ENCODE measurements at places on chromosomes 3 and 15. TPM values are rescaled to one million over a fixed set of nuclear protein-coding genes. Genes with fewer than 3 reads are reported as not detected.

- no peak overlapping the region for H3K4me3 ChIP-seq
- H3K4me1 ChIP-seq = peaks cover 6% of the 10 kb centered on the region
- peaks cover 8% of the 10 kb centered on the region for H3K36me3 ChIP-seq
- DNase-seq = no peak
These were observed 16.9 kb downstream of the THBS1 start for GRCh38 chr15:39597751-39598185.

CA12 gene
- total RNA-seq = 0.29 TPM

- no peak overlapping the region for H3K4me3 ChIP-seq
- no peak for DNase-seq
- no peak overlapping the region for H3K27ac ChIP-seq
- H3K4me1 ChIP-seq = peaks cover 14% of the 10 kb centered on the region
- no peaks in the 10 kb centered on the region for H3K27me3 ChIP-seq
These were observed 7.6 kb downstream of the MAN2A2 start for GRCh38 chr15:90910441-90911301.

- no peak overlapping the region for H3K27ac ChIP-seq
- H3K4me1 ChIP-seq = peaks cover 8% of the 10 kb centered on the region
- H3K36me3 ChIP-seq = no peaks in the 10 kb centered on the region
- peaks cover 8% of the 10 kb centered on the region for H3K27me3 ChIP-seq
These were observed 43.9 kb downstream of the BOC start for GRCh38 chr3:113255100-113255853.

DNA sequence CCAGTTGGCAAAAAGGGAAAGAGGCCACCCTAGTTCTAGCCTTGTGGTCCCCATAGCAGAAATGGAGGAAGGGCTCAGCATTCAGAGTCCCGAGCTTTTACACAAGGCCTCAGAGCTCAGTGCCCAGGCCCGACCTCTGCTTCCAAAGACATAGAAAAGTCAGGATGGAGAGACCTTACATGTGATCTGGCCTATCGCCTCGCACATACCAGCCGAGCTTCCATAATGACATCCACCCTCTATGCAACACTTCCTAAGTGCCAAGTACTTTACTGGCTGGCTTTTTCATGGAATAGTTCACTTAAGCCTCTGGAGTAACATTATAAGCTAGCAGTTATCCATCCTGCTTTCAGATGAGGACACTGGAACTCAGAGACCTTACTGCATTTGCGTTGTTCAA is 275.9 kb downstream of the FAM43A start:
- H3K27ac ChIP-seq = no peak overlapping the region
- no peak for DNase-seq
- H3K36me3 ChIP-seq = no peaks in the 10 kb centered on the region

- peaks cover 27% of the 10 kb centered on the region for H3K4me1 ChIP-seq
- DNase-seq = no peak
- H3K4me3 ChIP-seq = no peak overlapping the region
- H3K27ac ChIP-seq = no peak overlapping the region
These were observed 86.3 kb downstream of the IGF1R start for GRCh38 chr15:98734466-98735199.

DNA sequence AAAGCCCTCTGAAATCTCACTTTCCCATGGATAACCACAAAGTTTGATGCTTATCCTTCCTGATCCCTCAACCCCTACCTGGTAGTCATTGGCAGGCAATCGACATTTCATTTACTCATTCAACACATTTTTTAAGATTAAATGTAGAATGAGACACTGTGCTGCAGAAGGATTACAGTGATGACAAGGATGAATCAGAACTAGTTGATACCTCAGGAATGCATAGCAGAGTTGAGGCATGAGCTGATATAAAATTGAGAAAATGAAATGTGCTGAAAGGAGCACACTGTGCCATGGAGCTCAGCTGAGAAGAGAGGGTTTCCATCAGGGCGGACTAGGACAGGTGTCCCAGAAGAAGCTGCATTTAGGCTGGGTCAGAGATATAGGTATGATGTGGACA is 48.9 kb upstream of the ACTL6A start:
- DNase-seq = no peak
- no peak overlapping the region for H3K27ac ChIP-seq
- H3K36me3 ChIP-seq = no peaks in the 10 kb centered on the region
- H3K4me1 ChIP-seq = no peaks in the 10 kb centered on the region

GRCh38 chr3:95333826-95334225 is 1271.0 kb downstream of the NSUN3 start:
- no peaks in the 10 kb centered on the region for H3K36me3 ChIP-seq
- no peak for DNase-seq
- no peaks in the 10 kb centered on the region for H3K27me3 ChIP-seq
- H3K27ac ChIP-seq = no peak overlapping the region
- H3K4me1 ChIP-seq = no peaks in the 10 kb centered on the region

ATP13A4 gene
- 0.31 TPM for total RNA-seq

GRCh38 chr3:58088501-58088900 is 80.3 kb downstream of the FLNB start:
- no peak for DNase-seq
- H3K36me3 ChIP-seq = peaks cover 7% of the 10 kb centered on the region
- H3K27me3 ChIP-seq = no peaks in the 10 kb centered on the region
- H3K4me3 ChIP-seq = no peak overlapping the region

ITIH1 gene
- total RNA-seq = not detected

GRCh38 chr3:148309390-148310035 is 388.2 kb upstream of the AGTR1 start:
- H3K36me3 ChIP-seq = no peaks in the 10 kb centered on the region
- H3K27ac ChIP-seq = no peak overlapping the region
- no peaks in the 10 kb centered on the region for H3K4me1 ChIP-seq
- H3K4me3 ChIP-seq = no peak overlapping the region
- no peak for DNase-seq
- peaks cover 3% of the 10 kb centered on the region for H3K27me3 ChIP-seq

DNA sequence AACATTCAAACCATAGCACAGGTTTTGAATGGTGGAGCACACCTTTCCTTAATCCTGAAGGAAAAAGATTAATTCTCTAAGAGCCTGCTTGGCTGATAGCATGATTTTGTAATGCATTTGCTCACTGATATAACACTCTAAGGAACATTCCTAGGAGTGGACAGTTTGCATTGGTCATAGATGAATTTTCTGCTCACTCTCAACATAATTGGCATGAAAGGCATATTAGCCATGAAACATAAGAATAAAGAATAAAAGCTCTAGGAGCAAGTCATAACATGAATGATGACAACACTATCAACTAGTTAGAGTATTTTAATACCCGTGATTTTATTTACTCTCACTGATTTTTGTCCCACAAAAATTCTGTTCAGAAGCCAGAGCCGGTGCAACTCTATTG is 34.3 kb upstream of the LRTM1 start:
- H3K27me3 ChIP-seq = no peaks in the 10 kb centered on the region
- DNase-seq = no peak
- H3K36me3 ChIP-seq = no peaks in the 10 kb centered on the region

DNA sequence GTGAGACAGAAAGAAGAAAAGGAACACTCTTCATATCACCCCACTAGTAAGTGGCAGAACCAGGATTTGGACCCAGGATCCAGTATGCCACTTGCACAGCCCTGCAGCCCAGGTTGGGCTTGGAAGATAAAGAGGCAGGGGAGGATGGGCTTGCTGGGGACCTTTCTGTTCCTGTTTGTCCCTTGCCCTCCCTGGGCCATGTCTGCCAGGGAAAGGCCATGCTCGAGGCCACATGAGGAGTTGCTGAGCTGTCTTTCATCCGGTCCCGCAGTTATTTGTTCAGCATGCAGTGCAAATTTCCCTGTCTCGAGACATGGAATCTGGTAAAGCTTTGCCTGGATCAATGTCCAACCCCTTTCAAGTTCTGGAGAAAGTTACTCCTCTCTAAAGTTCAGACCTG is 116.0 kb upstream of the MRPS22 start:
- no peaks in the 10 kb centered on the region for H3K4me1 ChIP-seq
- H3K4me3 ChIP-seq = no peak overlapping the region
- no peaks in the 10 kb centered on the region for H3K36me3 ChIP-seq
- no peak overlapping the region for H3K27ac ChIP-seq
- DNase-seq = no peak

SLC28A2 gene
- total RNA-seq = not detected

DNA sequence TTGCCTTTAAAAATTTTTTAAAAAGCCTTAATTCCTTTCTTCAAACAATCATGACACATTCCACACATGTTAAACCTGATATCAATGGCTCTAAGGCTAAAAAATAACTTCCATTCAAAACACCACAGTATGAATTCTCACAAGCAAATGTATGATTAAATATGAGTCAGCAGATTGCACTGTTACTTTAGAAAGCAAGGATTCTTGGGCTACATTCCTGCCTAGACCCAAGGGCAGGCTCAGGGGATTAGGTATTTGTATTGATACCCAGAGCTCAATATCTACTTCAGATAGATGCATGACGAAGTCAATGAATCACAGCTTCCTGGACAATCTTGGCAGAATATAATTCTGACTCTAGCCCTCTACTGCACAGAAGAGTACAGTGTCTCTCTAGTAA is 65.7 kb downstream of the RARB start:
- H3K27ac ChIP-seq = no peak overlapping the region
- H3K4me3 ChIP-seq = no peak overlapping the region
- H3K27me3 ChIP-seq = no peaks in the 10 kb centered on the region
- no peaks in the 10 kb centered on the region for H3K36me3 ChIP-seq
- DNase-seq = no peak

SMAD6 gene
- 0.34 TPM for total RNA-seq

SH3GL3 gene
- total RNA-seq = not detected

NOX5 gene
- total RNA-seq = not detected

- H3K27ac ChIP-seq = no peak overlapping the region
- peaks cover 18% of the 10 kb centered on the region for H3K36me3 ChIP-seq
- H3K27me3 ChIP-seq = no peaks in the 10 kb centered on the region
- peaks cover 59% of the 10 kb centered on the region for H3K4me1 ChIP-seq
- no peak for DNase-seq
These were observed 102.9 kb upstream of the ARHGEF3 start for GRCh38 chr3:56904552-56905215.

DNA sequence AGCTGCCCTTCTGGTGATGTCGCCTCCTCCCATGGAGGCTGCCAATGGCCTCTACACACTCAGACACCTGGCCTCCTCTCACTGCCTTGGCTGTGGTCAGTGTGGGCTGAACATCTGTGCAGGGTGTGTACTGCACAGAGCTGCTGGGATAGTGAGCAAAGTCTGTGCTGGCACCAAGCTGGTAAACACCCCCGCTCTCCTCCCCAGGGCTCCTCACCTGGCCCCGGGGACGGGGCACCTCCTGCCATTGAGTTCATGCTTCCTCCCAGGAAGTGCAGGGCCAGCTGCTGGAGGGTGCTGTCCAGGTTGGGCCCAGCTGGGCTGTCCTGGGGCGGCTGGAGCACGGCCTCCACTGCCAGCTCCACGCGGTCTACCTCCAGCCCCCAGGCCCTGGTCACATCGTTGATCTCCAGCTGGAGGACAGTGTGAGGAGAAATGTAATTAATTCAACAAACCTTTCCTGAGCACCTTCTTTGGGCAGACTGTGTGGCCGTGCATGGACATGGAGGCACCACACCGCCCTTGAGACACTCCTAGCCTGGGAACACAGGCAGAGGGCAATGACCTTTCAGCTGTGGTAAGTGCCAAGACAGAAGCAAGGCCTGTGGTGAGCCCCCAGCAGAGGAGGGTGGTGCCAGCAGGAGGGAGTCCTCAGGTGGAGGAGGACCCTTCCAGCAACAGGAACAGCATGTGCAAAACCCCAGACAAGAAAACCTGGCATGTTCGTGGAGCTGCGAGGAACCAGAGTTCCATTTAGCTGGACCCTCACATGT is 6.8 kb downstream of the STOML1 start:
- peaks cover 3% of the 10 kb centered on the region for H3K36me3 ChIP-seq
- H3K4me1 ChIP-seq = peaks cover 60% of the 10 kb centered on the region
- no peak for DNase-seq
- no peaks in the 10 kb centered on the region for H3K27me3 ChIP-seq
- H3K4me3 ChIP-seq = no peak overlapping the region
- peak overlapping the region; percentile 58 for H3K27ac ChIP-seq

PSTPIP1 gene
- 218 TPM for total RNA-seq

STARD9 gene
- total RNA-seq = 9.2 TPM

RTP1 gene
- total RNA-seq = not detected

ANKUB1 gene
- not detected for total RNA-seq

DNA sequence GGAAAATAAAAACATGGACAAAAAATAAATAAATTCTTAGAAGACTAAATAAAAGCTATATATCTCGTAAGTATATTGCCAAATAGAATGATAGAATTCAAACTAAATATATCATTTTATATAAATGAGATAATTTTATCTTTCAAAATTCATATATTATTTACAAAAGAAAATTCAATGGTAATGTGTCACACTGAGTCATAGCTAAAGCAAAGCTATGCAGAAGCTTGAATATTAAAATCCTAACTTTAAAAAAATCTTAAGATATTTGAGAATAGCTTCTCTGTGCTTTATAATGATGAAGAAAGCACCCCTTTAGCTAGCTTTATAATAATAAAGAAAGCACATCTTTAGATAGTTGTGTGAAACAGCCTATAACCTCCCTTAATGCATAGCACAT is 1010.8 kb downstream of the OTOL1 start:
- DNase-seq = no peak
- H3K4me3 ChIP-seq = no peak overlapping the region
- H3K27me3 ChIP-seq = no peaks in the 10 kb centered on the region
- H3K4me1 ChIP-seq = no peaks in the 10 kb centered on the region
- no peaks in the 10 kb centered on the region for H3K36me3 ChIP-seq

DNA sequence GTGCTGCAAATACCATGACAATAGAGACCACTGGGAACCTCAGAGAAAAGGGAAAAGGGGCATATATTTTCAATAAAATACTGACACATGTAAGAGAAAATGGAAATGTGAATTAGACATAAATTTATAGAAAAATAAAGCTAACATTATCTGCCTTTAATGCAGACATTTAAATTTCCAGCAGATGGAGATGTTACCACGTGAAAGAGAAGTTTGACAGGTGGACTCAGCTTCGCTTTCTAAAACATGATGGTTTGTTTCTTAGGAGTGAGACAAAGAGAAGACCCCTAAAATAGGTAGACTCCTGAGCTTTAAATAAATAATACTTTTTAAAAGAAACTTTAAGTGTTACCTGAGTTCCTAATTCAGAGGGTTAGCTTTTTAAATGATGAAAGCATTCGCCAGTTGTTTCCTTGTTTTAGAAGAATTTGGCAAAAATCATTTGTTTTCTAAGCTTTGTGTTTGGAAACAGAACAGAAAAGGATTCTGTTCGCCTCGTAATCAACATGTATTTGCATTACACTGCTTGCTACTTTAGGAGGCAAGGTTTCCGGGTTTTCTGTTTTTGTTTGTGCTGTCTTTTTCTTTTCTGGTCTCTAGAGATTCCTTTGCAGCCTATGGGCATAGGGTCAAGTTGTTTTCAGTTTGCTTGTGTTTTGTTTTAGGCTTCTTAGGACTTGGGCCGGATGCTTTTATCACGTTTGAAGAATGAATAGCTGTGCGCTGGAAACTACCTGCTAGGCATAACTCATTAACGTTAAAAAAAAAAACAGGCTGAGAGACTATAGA is 271.4 kb downstream of the THSD4 start:
- H3K27me3 ChIP-seq = peaks cover 30% of the 10 kb centered on the region
- no peak for DNase-seq
- no peak overlapping the region for H3K4me3 ChIP-seq
- no peaks in the 10 kb centered on the region for H3K4me1 ChIP-seq

GRCh38 chr15:70054366-70054765 is 43.4 kb downstream of the TLE3 start:
- H3K4me3 ChIP-seq = no peak overlapping the region
- H3K27ac ChIP-seq = no peak overlapping the region
- H3K36me3 ChIP-seq = peaks cover 61% of the 10 kb centered on the region

BCHE gene
- total RNA-seq = not detected

- H3K27ac ChIP-seq = no peak overlapping the region
- no peak overlapping the region for H3K4me3 ChIP-seq
- no peak for DNase-seq
- peaks cover 2% of the 10 kb centered on the region for H3K27me3 ChIP-seq
- H3K36me3 ChIP-seq = no peaks in the 10 kb centered on the region
These were observed 340.5 kb upstream of the NECTIN3 start for GRCh38 chr3:110731148-110731547.

Data from activated T-helper 1 cell treated with anti-CD3 and anti-CD28 coated beads, Interleukin-12 subunit alpha, Interleukin-12 subunit beta, Interleukin-2, Interleukin-4 antibody, amounts not matched to agents 30 ng/mL and 10 ng/mL and 1 ng/mL, durations not matched to agents 14 hours and 24 hours and 36 hours (primary cell).